ENCODE measurements at places on chromosomes 4 and X.

- no peak for DNase-seq
These were observed 32.4 kb downstream of the PPM1K start for GRCh38 chr4:88251924-88252323.

GRCh38 chr4:48738856-48739255 lies 41.2 kb downstream of the FRYL start:
- no peak for DNase-seq

DNA sequence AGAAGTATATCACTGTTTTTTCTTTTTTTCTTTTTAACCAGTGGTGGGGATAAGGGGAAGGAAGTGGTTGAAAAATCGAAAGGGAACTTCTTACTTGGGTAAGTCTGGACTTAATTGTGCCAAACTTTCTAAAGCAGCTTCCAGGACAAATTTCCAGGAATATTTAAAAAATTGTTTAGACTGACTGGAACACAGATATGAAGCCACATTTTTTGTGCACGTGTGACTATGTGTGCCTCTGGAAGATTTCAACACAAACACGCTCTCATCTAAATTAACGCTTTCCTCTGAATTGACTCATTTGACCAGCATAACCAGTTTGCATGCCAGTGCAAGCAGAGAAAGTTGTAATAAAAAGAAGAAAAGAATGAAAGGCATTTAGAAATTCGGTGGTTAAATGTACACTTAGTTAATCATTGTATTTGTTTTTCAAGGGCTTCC lies 18.8 kb upstream of the YTHDC1 start:
- DNase-seq, result no peak

DNA sequence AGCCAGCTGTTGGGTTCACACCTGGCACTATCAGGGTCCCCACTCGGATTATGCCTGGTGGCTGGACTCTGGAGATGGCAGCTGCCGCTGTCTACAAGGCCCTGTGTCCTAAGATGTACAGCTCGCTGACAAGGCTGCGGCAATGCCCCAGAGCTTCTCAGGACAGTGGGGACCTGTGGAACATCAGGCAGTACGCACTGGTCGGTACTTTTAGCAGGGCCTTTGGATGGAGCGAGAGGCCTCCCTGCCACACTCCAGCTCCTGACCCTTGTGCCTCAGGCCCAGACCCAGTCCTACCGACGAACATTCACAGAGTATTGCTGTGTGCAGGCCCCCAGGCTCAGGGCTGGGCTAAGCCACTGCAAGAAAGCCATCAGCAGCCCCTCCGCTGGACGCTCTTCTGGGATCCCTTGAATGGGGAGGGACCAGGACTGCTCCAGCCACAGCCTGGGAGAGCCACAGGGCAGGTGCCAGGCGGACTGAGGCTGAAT lies 45.7 kb upstream of the HMX1 start:
- DNase-seq, result no peak

- DNase-seq, result peak; percentile 46
These were observed 730 bp downstream of the MANBA start for GRCh38 chr4:102759831-102760644.

- no peak for DNase-seq
These were observed 249.1 kb downstream of the GBA3 start for GRCh38 chr4:22941688-22942375.

DNA sequence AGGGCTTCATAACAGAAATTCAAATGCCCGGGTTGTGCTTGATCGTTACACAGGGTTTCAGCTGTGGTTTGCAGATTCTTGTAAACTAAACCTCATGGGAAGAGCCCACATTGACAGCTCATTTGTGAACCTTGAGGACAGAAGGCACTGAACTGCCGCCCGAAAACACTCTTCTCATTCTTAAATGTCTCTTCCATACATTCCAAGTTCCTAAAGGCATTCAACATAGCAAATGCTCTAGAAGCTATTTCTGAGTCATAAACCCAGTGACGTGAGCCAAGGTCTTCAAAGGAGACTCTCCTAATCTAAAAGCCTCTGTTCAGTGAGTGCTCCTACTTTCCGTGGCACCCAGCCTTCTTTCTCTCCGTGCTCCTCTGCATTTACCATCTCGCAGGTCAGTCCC lies 737.8 kb upstream of the FRG1 start:
- no peak for DNase-seq
